Amniotic epithelial cell (primary cell): ENCODE measurements at places on chromosomes 16 and 17.

GRCh38 chr17:337866-338265 is 14.7 kb downstream of the RPH3AL start:
- DNase-seq = no peak

GRCh38 chr17:21459536-21459935 is 83.4 kb downstream of the KCNJ12 start:
- no peak for DNase-seq

GRCh38 chr17:34913001-34913400 is 48.3 kb downstream of the CCT6B start:
- DNase-seq = no peak

DNA sequence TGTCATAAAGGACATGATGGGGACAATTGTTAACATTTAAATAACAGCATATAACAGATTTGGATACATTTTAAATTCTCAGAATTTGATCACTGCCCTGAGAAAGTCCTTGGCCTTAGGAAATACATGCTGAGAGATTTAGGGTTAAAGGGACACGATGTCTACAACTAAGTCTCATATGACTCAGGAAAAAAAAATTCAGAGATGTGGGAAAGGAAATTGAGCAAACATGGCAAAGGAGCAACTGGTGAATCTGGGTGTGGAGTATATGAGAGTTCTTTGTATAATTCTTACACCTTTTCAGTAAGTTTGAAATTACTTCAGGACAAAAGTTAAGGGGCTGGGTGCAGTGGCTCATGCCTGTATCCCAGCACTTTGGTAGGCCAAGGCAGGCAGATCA is 18.2 kb downstream of the MPP3 start:
- peak; percentile 77 for DNase-seq

DNA sequence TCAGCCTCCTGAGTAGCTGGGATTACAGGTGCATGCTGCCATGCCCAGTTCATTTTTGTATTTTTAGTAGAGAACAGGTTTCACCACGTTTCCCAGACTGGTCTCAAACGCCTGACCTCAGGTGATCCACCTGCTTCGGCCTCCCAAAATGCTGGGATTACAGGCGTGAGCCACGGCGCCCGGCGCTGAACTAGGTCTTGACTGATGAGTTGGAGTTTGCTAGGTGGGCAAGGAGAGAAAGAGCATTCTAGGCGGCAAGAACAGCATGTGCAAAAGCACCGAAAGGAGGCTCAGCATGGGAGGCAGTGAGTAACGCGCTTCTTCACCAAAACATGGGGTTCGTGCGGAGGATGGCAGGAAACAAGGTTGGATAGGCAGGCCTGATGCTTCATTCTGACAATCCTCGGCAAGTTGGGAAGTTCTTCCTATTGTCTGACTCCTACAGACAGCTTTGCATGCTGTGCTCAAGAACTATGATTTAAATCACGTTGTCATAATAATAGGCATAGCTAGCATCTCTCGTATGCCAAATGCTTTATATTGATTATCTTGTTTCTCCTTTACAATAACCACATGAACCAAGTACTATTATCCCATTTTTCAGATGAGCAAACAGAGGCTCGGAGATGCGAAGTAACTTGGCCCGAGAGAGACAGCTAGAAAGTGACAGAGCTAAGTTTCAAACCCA is 26.5 kb downstream of the NEUROD2 start:
- DNase-seq = no peak

- no peak for DNase-seq
Observed at GRCh38 chr17:55521186-55521585, 9.9 kb upstream of the SMIM36 start.

- no peak for DNase-seq
Observed at GRCh38 chr17:36791150-36791941, 145.9 kb upstream of the LHX1 start.

DNA sequence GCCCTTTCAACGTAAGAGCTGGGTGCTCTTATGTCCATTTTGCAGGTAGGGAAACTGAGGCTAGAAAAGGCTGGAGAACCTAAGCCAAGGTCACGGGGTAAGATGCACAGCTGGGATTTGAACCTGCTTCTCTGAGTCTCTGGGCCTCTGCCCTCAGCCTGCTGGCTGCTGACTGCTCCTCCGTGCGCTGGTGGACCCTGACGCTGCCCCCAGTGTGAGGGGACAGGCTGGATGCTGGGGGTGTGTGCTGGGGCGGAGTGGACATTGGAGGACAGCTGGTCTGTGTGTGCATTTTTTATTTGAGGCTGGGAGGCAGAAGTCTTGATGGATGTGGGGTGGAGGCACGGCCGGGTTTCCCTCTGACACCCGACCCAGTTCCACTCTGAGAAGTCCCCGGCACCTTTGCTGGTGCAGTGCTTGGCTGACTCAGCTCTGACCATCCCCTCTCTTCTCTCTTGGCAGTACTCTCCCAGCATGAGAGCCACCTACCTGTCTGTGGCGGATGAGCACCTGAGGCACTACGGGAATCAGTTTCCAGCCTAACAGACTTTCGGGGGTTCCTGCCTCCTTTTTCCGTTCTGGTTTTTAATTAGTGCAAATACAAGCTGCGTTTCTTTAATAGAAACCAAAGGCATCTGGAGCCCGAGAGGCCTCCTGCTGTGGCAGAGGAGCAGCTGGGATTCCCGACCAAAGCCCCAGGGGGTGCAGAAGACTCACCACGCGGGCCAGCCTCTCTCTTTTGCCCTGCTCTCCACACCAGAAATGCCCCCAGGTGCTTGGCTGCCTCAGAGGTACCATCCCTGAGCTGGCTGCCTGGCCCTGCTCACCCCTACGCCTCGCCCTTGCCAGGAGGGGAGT is 14.1 kb upstream of the DNAI2 start:
- DNase-seq = no peak

DNA sequence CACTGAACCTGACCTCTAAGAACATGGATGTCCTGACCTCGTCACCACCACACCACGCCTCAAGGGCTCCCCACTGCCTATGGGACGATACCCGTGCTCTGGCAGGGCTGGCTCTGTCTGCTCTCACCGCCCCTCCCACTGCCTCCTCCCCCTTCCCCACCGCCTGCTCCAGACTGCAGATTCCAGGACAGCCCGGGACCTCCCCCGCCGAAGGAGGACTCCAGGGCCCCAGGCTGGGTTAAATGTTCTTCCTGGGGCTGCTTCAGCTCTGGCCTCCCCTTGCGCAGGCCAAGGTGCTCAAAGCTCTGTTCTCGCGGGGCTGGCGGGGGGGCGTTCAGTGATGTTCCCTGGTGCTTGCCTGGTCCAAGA is 3.1 kb downstream of the NPW start:
- DNase-seq = peak; percentile 63

DNA sequence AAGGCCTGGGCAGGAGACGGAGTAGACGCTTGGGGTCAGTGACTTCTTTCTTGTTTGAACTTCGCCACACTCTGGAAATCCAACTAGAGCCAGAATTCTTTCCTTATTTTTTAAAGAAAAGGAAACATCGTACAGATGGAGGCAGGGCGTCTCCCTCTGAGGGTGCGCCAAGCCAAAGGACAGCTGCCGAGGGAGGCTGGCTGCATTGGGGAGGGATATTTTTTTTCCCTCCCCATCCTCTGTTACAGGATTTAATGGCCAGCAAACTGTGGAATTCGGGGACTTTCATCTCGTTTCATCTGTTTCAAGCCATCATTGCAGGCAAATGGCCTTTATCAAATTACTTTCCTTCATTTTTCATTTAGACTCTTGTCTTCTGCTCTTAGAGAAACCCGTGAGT is 15.9 kb downstream of the CDK5R1 start:
- no peak for DNase-seq

DNA sequence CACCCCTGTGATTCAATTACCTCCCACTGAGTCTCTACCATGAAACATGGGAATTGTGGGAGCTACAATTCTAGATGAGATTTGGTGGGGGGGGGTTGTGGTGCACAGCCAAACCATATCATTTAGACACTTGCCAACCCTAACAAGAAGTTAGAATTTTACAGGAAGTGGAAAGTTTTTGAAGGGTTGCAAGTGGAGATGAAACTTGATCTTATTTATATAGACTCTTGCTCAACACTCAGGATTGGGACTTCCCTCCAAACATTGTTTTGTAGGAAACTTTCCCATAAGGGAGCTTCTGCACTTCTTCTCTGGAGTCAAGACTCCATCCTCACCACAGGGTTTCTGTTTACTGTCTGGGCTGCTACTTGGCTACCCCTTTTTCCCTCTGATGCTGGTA is 266.7 kb upstream of the CDH11 start:
- no peak for DNase-seq

DNA sequence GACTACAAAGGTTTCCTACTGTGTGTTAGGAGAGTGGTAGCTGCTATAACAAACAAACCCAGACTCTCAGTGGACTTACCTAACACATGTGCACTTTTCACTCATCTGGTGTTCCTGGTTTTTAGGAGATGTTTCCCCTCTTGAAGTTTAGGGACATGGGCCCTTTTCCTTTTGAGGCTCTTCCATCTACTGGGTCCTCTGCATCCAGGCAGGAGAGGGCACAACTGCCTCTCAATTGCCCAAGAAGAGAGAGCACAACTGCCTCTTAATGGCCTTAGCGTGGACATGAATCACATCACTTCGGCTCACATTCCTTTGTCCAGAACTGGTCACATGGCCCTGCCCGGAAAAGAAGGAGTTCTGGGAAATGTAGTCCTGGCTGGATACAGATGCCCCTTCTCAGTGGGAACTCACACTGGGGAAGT is 9.8 kb upstream of the TNRC6C start:
- peak; percentile 72 for DNase-seq

GRCh38 chr16:2388875-2389433 is 40.3 kb upstream of the CCNF start:
- no peak for DNase-seq

GRCh38 chr16:70676675-70677498 is 9.0 kb downstream of the MTSS2 start:
- DNase-seq = no peak

GRCh38 chr17:28470266-28470913 is 3.1 kb upstream of the SLC13A2 start:
- no peak for DNase-seq

DNA sequence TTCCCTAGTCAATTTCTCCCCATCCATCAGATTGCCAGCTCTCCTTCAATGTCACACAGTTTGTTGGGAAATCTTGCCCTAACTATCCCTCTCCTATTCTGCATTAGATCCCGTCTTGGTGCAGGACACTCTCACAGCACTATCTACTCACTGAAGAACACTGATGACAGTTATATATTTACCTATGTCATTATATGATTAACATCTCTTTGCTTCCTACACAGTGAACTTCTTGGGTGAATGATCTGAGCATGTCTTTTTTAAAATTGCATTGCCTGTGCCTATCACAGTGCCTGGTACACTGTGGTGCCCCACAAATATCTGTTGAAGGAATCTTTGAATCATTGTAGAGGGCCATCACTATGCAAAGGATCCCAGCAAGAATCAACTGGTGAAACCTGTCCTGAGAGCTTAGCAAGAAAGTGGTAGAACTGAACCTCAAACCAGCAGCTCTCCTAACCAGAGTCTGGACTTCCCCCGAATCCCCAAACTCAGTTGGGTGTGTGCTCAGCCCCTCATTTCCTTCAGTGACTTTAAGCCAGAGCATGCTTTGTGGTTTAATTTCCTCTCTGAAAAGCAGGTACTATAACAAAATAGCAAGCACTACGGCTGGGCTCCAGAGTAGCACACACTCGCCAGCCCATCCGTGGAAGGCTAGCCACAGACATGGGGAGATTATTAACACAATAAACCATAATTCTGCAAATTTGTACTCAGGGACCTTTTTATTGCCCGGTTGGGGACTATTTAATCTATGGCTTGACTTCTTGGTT is 680.7 kb upstream of the SALL1 start:
- DNase-seq = no peak

- no peak for DNase-seq
Observed at GRCh38 chr17:67647482-67647881, 70.3 kb upstream of the NOL11 start.

DNA sequence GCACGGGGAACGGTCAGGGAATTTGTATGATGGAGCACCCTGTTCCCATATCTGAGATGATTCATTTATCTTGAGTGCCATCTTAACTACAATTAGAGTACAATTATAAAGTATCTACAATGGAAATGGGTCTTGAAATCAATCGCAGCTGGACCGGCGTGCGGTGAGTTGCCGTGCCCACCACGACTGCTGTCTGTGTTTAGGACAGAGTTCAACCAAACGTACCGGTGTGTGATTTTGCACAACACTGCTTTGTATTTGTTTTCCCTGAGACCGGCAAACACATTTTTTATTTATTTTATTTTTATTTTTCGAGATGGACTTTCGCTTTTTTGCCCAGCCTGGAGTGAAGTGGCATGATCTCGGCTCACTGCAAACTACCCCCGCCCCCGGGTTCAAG is 457.0 kb downstream of the WWOX start:
- no peak for DNase-seq

- no peak for DNase-seq
Observed at GRCh38 chr17:79633993-79634813, 23.4 kb upstream of the RBFOX3 start.

DNA sequence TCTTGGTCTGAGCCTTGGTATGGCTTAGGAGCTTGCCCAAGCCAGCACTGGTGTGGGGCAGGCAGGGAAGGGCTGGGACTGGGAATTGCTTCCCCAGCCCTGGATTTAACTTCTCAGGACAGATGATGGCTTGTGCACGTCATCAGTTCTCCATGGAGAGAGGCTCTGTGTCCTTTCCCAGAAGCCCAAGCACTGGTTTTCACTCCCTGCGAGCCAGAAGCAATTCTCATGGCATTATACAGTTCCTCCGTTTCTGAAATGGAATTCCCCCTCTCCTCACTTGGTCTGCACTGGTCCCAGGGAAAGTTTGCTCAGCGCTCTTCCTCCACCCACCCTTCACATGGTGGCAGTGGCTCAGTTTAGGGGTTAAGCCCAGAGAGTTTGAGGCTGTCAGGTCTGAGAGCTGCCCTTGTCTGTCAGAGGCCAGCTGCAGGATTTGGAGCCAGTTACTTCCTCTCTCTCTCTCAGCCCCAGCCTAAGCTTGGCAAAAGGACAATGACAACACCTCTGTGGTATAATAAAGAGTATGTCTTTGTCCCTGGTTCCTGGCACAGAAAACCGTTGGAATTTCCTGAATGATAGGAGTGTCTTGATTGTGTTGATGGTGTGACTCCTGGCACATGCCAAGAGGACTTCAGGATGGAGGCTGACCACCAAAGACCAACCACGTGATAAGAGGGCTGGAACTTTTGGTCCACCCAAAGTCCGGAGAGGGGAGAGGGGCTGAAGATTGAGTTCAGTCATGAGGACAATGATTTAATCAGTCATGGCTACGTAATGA is 219.6 kb upstream of the TNRC6C start:
- no peak for DNase-seq

- no peak for DNase-seq
Observed at GRCh38 chr16:71915350-71915749, 20.0 kb downstream of the IST1 start.

- no peak for DNase-seq
Observed at GRCh38 chr16:48531011-48531962, 78.7 kb downstream of the N4BP1 start.

GRCh38 chr16:1973461-1974156 is 1.8 kb downstream of the TBL3 start:
- no peak for DNase-seq

GRCh38 chr16:10590342-10590741 is 9.9 kb upstream of the EMP2 start:
- no peak for DNase-seq

GRCh38 chr17:28635506-28635905 is 9.5 kb downstream of the BLTP2 start:
- no peak for DNase-seq
